NCI-H524 treated with DMSO at 0.1 percent for 48 hours (cell line): ENCODE measurements at places on chromosomes 1 and 21.
A peak's percentile ranks its signal among the peaks of the same experiment; 100 is the strongest.

DNA sequence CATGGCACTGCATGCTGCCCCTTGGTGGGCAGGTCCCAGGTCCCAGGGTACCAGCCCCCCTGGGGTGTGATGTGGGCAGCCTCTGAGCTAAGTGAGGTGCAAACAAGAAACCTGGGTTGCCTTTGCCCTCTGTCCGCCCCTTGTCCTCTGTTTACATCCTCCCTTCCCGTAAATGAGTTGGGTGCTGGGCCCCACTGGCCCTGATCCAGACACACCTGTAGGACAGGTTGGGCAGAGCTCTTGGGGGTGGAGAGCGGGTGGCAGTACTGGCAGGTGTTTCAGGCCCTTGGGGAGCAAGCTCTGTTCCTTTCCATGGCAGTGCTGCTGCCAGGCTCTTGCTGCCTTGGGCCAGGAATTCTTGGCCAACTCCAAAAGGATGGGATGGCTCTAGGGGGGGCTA, 35.8 kb downstream of the ELF3 start:
- DNase-seq = no peak

- no peak for DNase-seq
These were observed 30.6 kb downstream of the PKNOX1 start for GRCh38 chr21:43004926-43005325.

- no peak for DNase-seq
These were observed 61.9 kb upstream of the ADAM30 start for GRCh38 chr1:119958223-119958622.

DNA sequence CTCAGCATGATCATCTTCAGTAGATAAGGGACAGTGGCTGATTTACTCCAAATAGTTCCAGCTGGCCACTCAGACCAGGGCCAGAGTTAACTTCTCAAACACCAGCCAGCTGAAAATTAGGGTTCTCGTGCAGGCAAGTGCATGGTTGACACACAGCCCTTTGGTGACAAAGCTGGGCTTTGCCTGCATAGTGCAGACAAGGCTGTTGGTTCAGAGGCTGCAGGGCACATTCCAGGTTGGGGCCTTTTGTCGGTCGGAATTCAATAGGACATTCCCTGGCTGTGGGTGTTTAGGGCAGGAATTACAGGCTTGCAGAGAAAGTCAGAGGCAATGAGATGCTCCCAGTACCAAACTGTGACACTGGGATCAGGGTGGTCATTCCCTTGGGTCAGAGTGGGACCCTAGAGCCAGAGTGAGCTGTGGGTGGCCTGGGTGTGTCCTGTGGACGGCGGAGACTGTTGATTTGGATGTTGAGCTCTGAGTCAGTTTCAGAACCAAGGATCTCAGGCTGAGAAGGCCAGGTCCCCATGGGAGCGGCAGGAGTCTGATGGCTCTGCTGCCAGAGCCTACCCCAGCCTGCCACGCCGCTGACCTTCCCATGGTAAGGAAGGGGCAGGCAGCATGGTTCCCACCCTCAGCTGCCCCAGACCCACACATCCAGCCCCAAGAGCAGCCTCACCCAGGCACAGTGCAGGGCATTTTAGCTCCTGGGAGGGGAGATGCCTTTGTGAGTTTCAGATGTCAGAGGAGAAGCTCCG, 56.2 kb downstream of the STUM start:
- DNase-seq = no peak

- no peak for DNase-seq
These were observed 2.1 kb upstream of the KNCN start for GRCh38 chr1:46553506-46553905.

GRCh38 chr1:212459656-212460055, 26.9 kb downstream of the NENF start:
- no peak for DNase-seq

GRCh38 chr21:25176637-25177412, 430.5 kb downstream of the MRPL39 start:
- DNase-seq = no peak

DNA sequence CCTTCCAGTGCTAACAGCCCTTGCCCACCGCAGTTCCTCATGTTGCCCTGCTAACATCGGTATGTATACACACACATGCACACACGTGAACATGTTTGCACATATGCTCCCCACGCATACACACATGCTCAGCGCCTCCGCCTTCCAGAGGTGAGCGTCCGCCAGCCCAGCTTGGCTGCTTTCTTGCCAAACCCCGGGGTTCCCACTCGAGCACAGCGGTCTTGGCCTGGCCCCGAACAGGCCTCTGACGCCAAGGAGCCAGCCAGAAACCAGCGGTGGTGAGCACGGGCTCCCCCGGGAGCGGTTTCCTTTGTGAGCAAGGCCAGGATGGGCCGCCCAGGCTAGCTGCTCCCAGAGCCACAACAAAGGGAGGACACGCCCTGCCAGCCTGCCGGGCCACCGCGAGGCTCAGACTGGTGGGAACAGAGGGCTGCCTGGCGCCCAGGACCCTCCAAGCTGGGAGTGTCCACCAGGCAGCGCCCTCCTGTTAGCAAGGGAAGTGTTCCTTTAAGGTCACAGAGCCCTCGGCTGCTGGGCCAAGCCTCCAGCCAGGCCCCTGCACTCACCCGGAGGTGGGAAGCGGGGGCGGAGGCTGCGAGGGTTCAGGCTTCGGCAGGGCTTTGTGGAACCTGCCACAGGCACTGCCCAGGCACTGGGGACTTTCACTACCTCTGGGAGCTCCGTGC, 65.4 kb downstream of the ALPL start:
- no peak for DNase-seq

- no peak for DNase-seq
These were observed 759.8 kb downstream of the ADGRL2 start for GRCh38 chr1:82560566-82560965.

- DNase-seq = no peak
These were observed 831 bp downstream of the TIPRL start for GRCh38 chr1:168179438-168180147.

GRCh38 chr1:162772571-162773154, 17.8 kb upstream of the HSD17B7 start:
- no peak for DNase-seq

DNA sequence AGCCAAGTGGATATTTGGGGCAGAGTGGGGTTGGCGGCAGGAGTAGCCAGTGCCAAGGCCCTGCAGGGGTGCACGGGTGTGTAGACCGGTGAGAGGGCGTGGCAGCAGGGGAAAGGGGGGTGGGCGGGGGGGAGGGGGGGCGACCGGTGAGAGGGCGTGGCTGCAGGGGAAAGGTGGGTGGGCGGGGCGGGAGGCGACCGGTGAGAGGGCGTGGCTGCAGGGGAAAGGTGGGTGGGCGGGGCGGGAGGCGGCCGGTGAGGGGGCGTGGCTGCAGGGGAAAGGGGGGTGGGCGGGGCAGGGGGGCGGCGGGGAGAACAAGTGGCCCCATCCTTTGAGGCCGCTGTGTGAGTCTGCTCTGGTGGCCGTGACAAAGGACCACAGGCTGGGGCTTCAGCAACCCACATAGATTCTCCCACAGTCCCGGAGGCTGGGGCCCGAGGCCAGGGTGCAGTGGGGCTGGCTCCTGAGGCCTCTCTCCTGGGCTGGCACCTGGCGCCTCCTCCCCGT, 25.8 kb downstream of the RRP1 start:
- DNase-seq = no peak

GRCh38 chr1:228207381-228207810, 448 bp upstream of the OBSCN start:
- DNase-seq = no peak

DNA sequence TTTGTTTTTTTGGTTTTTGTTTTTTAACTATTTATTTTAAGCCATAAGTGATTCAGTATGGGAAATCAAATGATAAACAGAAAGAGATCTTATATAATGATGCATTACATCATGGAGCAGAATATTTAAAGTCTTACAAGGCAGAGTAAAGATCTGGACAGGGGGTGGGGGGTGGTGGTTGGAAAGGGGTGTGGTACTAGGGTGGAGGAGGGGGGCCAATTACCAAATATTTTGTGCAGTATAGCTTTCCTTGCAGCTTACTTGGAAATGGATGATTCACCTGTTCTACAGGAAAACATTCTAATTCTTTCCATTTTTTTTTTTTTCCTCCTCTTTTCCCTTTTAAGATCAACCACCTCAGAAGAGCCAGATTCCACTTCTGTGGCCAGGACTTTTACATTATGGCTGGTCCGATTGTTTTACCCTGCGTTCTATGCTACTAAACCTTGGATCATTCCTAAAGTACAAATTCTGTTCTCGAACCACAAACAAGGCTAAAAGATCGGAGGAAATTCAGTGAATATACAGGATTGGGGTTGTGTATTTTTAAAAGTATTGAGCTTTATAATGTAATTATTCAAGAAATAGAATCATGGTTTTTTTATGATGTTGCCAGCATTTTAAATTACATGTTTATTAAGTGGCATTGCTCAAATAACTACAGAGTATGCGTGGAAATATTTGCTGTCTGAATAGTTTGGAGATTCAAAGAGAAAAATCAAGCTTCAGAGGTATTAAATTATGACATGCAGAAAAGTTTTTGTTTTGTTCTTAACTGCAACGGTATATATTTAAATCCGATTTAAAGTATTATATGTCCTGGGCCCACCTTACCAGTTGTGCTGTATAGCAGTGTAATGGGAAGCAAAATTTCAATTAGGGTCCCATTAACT, 859.5 kb downstream of the USP25 start:
- no peak for DNase-seq

DNA sequence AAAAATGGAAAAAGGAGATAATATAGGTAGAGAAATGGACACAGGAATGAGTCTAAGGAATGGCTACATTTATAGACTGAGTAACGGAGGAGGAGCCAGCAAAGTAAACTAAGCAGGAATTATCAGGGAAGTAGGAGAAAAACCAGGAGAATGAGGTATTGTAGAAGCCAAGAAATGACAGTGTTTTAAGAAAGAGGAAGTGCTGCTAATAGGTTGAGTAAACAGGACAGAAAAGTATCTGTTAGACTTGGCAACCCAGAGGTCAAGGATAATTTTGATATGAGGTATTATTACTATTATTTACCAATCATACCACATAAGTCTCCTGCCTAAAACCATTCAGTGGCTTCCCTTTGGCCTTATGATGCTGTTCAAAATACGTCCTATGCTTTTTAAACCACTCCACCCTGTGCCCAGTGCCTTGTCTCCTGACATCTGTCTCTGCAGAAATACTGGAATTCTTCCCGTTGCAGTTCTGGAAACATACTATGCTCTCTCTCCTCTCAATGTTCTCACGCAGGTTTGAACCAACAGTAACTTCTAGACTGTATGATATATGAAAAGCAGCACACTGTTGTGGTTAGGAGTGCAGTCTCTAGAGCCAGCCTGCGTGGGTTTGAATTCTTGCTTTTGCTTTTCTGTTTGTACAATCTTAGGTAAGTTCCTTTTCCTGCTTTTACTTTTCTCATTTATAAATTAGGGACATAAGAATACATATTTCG, 24.6 kb upstream of the NEK7 start:
- no peak for DNase-seq

GRCh38 chr1:19453741-19454201, 31.6 kb downstream of the CAPZB start:
- no peak for DNase-seq

- DNase-seq = no peak
These were observed 26.6 kb downstream of the SDE2 start for GRCh38 chr1:225972344-225973152.

- DNase-seq = peak; percentile 61
These were observed 27.3 kb upstream of the ZNF362 start for GRCh38 chr1:33228935-33229487.

DNA sequence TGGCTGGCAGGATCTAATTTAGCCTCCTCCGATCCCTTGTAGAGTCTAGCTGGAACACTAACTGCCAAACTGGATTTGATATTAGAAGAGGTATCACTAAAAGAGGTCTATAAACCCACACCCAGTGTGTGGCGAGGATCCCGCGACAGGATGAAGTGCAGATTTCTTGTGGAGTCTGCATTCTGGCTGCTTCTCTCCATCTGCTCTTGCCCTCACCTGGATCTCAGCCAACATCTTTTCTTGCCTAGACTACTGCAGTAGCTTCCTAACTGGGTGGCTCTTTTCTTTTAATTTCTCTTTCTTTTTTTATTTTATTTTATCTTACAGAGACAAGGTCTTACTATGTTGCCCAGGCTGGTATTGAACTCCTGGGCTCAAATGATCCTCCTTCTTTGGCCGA, 48.9 kb upstream of the CAPZB start:
- DNase-seq = no peak

- no peak for DNase-seq
These were observed 37.3 kb upstream of the SYT14 start for GRCh38 chr1:209900734-209901133.

DNA sequence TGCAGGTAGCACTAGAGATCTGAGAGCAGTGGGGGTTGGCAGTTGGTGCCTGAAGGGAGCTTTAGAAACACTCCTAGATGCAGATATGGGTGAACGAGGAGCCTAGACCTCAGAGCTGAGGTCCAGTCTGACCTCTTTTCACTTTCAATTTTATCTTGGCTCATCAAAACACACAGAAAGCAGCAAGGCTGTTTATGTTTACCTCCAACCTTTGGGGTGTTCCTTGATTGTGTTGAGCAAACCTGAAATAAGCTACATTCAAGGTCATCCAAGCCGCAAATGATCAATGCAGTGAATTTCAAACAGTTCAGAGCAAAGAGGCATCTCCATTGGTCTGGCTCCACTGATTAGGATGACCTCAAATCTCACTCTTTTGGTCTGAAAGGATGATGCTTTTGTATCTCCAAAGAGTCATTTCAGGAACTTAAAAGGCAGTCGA, 1.3 kb downstream of the LY9 start:
- no peak for DNase-seq

DNA sequence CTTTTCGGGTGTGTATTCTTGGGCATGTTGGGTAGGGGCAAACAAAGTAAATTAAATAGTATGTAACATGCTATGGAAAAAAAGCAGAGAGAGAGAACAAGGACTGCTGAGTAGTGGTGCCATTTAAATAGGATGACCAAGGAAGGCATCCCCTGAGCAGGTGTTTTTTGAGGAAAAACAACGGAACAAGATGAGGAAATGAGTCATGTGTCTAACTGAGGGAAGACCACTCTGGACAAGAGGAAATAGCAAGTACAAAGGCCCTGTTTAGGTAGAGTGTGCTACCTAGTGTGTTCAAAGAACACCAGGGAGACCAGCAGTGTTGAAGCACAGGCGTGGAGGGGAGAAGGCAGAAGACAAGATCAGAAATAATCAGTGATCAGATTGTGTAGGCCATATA, 20.1 kb upstream of the GUCA2A start:
- no peak for DNase-seq

GRCh38 chr1:23035823-23036452, 16.7 kb downstream of the KDM1A start:
- DNase-seq = no peak

GRCh38 chr1:151790071-151790939, at the start of gene TDRKH:
TDRKH (minus strand) TSS chr1:151790500; CDS start chr1:151783022, 7,478 bp downstream.
- DNase-seq = peak; percentile 90

- DNase-seq = no peak
These were observed 13.4 kb downstream of the RPL11 start for GRCh38 chr1:23704834-23705495.

DNA sequence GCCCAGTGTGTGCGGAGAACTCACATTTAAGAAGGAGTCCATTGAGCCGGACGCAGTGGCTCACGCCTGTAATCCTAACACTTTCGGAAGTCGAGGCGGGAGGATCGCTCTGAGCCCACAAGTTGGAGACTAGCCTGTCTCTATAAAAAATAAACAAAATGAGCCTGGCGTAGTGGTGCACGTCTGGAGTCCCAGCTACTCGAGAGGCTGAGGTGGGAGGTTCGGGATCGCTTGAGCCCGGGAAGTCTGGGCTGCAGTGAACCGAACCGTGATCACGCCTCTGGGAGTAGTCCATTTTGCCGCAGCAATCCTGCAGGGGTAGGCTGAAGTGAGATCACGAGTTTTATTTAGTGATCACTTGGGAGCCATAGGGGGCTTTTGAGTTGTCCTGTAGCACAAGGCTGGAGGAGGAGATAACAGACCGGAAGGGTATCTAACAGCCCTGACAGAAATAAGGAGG, 497 bp upstream of the FUCA1 start:
- no peak for DNase-seq
